Stimulated activated CD4-positive, alpha-beta T cell treated with anti-CD3 and anti-CD28 coated beads, Interleukin-12 subunit alpha, Interleukin-12 subunit beta, amount 100 ng/mL, for 4 hours (primary cell): ENCODE measurements at places on chromosomes 1 and 21.

GRCh38 chr1:11967028-11967547, 13.2 kb upstream of the MFN2 start:
- DNase-seq, result no peak

DNA sequence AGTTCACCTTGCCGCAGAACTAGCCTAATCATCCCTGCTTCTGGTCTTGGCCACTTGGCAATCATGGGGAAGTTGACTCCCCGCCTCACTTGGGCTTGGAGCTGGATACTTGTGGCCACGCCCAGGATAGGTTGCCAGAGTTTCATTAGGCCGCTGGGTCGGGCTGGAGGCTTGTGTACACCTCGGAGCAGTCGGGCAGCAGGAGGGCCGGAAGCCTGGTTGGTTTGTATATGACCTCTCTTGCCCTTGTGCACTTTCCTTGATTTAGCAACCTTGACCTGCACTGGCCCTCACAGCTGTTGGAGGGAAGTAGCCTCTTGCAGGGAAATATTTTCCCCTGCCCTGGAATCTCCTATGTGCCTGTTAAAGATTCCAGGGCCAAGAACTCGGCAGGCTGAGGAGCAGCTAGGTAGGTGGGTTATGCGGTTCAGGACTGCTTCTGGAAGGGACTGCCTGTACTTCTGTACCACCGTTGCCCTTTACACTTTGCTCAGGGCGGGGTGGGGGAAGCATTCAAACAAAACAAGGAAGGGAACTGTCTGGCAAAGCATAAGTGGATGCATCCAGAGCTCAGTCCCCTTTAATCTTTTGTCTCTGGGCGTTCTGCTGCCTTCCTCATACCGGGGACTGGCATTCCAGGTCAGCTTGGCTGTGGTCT, 83.5 kb downstream of the UCK2 start:
- no peak for DNase-seq

DNA sequence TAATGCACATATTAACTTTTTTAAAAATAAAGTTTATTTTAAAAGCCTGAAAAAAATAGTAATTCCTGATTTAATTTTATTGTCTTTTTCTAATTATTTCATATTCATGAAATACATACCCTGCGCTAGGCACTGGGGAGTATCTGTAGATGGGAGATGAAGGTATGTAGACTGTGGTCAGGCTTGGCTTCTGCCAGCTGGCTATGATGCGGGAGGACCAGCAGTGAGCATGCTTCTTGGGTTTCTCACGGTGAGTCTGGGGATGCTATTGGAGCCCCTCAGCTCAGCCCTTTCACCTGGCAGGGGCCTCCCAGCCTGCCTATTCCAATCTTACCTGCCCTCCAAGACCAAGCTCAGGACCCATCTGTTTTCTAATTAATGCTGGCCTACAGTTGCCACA, 138.4 kb downstream of the NOS1AP start:
- DNase-seq, result no peak

GRCh38 chr1:46528297-46528955, 23.0 kb downstream of the KNCN start:
- DNase-seq, result no peak

GRCh38 chr1:21517660-21518480, 8.6 kb downstream of the ALPL start:
- no peak for DNase-seq
